ENCODE measurements at places on chromosomes 3 and 15.
A peak's percentile ranks its signal among the peaks of the same experiment; 100 is the strongest.

- DNase-seq, result no peak
Observed at GRCh38 chr3:160127308-160127707, 97.9 kb upstream of the C3orf80 start.

- no peak for DNase-seq
Observed at GRCh38 chr3:137081711-137082110, 123.9 kb downstream of the IL20RB start.

DNA sequence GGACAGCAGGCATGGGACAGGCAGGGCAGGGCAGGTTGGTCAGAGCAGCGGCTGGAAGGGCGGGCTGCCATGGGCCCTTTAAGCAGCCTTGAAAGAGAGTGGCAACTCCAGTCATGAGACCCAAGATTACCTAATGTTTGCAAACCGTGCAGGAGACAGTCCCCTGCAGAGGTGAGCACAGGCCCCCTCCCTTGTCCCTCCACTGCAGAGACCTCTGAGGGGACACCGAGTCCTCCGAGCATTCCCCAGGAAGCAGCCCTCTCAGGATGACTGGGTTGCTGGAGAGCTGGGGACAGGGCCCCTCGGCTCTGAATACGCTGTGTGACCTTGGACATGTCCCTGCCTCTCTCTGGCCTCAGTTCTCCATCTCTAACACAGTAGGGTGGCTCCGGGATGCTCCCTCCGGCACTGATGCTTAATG is 81.4 kb downstream of the IQSEC1 start:
- DNase-seq, result no peak

DNA sequence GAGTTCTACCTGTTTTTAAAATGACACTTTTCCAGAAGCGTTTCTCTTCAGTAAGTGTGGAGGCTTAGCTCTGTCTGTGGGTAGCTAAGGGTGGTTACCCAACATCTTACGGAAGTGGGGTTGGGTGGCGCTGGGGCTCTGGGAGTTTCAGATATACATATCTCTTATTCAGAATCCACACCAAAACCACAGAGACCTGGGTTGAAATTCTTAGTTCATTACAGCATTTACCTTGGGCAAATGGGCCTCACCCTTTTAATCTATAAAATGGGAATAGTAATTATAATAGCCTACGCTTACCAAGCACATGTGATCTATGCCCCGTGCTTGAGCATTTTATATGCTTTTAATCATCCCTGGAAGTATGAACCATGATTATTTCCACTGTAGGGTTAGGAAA is 9.4 kb downstream of the PTPRG start:
- DNase-seq, result no peak

DNA sequence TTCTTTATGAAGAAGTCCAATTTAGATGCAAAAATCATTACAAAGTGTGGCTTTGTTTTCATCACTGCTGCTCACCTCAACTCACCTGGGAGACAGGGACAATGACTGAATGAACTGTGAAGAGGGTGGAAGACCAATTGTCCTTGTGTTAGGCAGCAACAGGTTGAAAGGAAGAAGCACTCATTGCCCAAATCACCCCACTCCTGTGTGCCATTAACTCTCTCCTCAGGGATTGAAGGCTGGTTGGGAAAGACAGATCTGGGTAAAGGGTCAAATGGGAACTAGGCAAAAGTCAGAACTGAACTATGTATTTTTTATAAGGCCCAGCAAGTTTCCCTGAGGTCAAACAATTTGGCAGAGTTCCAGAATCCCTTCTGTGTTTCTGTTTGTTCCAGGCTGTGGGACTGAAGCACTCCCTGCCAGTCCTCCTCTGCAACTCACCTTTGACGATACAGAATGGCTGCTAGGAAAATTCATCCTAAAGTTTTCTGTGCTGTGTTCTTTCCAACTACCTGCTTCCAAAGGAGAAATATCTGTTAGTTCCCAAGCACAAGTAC is 68.6 kb upstream of the CCDC39 start:
- no peak for DNase-seq

DNA sequence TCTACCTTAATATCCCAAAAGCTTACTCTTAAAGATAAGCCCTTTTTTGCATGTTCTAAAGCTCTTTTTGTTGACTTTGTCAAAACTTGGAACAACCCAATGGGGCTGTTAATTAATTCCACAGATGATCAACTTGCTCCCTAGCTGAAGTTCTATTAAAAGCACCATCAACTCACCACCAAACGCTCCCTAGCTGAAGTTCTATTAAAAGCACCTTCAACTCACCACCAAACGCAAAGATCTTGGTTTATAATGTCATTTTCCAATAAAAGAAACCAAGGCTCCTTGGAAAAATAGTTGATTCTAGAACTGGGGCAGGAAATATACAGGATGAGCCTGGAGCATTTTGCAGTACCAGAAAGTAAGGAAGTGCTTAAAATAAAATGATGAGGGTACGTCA is 122.3 kb upstream of the STT3B start:
- no peak for DNase-seq

GRCh38 chr3:175940881-175941280 is 1081.7 kb downstream of the NAALADL2 start:
- no peak for DNase-seq

DNA sequence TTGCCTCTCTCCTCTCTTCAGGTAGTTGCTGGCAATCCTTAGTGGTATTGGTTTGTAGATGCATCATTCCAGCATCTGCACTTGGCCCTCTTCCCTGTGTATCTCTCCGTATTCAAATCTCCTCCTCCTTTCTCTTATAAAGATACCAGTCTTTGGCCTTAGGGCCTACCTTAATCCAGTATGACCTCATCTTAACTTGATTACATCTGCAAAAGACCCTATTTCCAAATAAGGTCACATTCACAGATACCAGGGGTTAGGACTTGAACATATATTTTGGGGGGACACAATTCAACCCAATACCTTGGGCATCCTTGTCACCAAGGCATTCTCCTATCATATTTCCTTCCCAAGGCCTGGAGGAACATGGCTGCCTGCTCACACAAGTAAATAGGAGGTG is 22.0 kb upstream of the ABHD2 start:
- DNase-seq, result no peak

DNA sequence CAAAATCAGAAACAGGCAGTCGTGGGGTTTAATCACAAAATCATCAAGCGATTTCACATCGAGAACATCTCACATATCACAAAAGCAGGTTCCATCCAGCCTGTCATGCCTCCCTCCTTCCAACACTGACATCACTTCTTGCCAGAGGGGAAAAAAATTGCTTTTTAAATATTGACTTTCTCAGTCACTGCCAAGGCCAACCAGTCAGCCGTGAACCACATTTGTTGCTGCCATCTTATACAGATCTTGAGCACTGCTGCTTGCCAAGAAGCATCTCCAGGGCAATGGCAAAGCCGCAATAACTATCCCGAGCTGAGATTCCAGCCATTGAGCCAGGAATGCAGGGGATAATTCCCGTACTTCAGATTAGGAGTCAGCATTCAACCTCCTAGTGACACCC is 174.6 kb downstream of the ANXA2 start:
- DNase-seq, result no peak

DNA sequence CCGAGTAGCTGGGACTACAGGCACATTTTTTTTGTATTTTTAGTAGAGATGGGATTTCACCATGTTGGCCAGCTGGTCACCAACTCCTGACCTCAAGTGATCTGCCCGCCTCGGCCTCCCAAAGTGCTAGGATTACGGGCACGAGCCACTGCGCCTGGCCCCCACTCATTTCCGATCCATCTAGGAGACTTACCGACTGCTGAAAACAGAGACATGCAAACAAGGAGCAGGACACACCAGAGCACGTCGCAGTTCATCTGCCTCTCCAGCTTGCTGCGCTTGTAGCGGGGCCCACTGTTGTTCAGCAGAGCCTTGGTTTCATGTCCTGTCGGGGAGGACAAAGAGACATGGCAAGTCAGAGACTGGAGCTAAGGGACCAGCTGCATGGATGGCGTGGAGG is 137.4 kb downstream of the ATP10A start:
- DNase-seq, result no peak

DNA sequence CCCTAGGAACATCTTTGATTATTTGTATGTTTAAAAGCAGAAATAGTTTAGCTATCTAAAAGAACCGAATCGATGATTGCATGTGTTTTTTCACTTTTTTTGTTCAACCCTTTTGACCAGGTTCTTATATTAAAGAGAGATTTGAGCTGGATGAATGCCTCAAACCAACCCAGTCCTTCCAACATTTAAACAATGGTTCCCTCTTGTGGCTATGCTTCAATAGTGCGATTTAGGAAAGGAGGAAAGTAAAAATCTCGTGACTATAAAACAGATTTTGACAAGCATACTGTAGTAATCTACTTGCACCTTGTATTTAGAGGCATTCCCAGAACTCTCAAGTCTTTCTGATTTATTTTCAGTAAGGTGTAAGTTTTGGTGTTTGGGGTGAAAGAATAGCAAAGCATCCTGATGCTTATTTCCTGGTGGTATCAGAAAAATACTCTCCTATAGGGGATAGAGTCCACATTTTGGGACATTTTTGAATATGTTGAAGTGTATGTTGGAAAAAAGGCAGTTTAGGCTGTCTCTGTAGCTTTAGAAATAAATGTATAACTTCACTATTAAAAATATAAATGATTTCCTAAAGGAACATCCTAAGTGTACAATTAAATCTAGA is 159.6 kb upstream of the KCNH8 start:
- DNase-seq, result no peak

DNA sequence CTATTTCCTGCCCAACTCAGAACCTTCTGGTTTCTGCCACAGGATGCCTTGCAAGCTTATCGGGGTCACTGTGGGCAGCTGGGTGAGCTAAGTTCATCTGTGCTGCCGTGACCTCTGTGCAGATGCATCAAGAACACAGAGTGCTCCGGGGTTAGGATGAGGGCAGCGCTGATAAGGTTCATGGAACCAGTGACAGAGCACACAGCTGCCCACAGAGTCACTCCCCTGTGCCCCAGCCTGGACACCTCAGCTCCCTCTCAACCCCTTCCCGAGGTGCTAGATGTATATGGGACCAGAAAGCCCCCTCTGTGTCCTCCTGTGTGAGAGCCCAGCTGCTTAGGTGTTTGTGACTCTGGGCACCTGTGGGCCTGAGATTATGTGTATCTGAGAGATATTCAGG is 15.8 kb upstream of the ALAS1 start:
- no peak for DNase-seq

- DNase-seq, result no peak
Observed at GRCh38 chr3:178665747-178666146, 129.5 kb downstream of the KCNMB2 start.

- DNase-seq, result no peak
Observed at GRCh38 chr3:81770710-81771109, 9.3 kb upstream of the GBE1 start.

GRCh38 chr3:169308654-169309250 is 354.8 kb downstream of the MECOM start:
- no peak for DNase-seq

- peak; percentile 25 for DNase-seq
Observed at GRCh38 chr3:109806929-109807328, 469.6 kb upstream of the DPPA4 start.

- DNase-seq, result no peak
Observed at GRCh38 chr3:106673926-106674569, 703.2 kb upstream of the CCDC54 start.

DNA sequence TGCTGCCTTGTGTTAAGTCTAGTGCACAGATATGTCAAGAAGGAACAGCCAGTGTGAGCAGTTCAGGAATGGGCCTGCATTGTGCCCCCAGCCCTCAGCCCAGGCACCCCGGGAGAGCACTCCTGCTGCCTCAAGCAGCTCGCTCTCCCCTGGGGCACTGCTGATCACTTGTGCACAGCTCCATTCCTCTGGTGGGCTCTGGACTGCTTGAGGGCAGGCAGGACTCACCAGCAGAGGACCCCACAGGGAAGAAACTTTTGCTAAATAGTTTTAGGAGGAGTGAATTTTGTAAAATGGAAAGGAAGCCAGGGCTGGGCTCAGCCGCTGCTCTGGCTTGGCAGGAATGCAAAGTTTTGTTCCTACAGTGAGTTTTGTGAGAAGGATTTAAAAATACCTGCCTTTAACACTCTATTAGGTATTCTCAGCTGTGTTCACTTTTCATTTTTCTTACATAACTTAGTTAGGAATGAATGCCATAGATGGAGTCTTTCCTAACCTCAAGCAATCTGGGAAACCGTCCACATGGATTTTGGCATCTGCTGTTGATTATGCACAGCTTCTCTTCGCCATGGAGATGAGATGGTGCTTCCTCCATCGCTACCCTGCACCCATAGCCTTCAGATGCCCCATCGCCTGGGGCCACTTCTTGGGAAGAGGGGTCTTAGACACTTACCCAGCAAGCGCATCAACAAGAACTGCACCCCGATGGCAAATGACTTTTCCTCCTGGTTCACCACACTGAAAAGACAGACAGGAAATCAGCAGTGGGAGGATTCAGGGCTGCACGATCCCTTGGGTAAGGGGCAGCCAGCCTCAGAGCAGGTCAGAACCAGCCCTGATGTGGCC is 42.3 kb upstream of the RAB6B start:
- no peak for DNase-seq

DNA sequence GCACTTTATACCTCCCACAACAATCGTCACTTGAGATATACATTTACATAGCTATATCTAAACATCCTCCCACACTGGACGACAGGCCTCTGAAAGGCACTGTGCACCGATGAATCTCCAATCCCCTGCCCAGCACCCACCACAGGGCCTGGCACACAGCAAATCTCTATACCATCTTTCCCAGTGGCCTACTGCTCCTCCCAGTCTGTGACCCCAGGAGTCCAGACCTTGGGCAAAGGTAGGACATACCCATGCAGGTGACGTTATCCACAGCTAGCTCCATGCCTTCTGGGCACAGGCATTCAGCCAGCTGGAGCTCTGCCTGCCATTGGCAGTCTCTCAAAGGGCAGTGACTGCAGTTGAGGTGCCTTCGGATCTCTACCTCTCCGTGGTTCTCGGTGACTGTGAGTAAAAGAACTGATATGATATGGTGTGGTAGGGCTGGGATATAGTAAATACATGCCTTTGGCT is 5.8 kb downstream of the LTK start:
- no peak for DNase-seq

GRCh38 chr15:39699516-39700374 is 82.9 kb downstream of the FSIP1 start:
- no peak for DNase-seq

DNA sequence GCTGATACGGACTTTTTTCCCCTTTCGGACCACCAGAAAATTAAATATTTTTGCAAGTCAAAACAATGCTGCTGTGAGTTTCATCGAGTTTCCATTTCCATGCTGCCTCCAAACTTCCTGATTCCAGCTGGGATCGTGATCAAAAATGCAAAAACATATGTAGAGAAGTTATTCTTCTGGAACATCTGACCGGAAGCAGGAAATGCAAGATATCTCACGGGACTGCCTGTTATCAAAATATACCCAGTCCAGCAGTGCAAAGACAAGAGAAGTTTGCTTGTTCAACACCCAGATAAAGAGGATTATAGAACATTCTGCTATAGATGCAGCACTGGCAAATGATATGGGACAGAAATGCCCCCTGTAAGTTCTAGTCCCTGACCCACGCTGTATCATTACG is 726.7 kb upstream of the NR2F2 start:
- DNase-seq, result no peak

GRCh38 chr3:39138804-39139415 is 14.5 kb downstream of the CSRNP1 start:
- no peak for DNase-seq

- DNase-seq, result no peak
Observed at GRCh38 chr15:45572617-45573016, 14.6 kb upstream of the BLOC1S6 start.

- DNase-seq, result no peak
Observed at GRCh38 chr3:88725440-88726165, 381.8 kb upstream of the EPHA3 start.

Measured in activated T-cell treated with anti-CD3 and anti-CD28 coated beads for 4 hours (primary cell).